ENCODE measurements at places on chromosomes 2 and 18. TPM values are rescaled to one million over a fixed set of nuclear protein-coding genes. Genes with fewer than 3 reads are reported as not detected.

The NETO1 gene
- total RNA-seq, result not detected

The HOXD4 gene
- total RNA-seq, result 16.5 TPM

The ICA1L gene
- total RNA-seq, result 50.3 TPM

The TNFRSF11A gene
- total RNA-seq, result 5.3 TPM

The PCARE gene
- not detected for total RNA-seq
